GOT3 (cell line): ENCODE measurements at places on chromosomes 3 and 15.

DNA sequence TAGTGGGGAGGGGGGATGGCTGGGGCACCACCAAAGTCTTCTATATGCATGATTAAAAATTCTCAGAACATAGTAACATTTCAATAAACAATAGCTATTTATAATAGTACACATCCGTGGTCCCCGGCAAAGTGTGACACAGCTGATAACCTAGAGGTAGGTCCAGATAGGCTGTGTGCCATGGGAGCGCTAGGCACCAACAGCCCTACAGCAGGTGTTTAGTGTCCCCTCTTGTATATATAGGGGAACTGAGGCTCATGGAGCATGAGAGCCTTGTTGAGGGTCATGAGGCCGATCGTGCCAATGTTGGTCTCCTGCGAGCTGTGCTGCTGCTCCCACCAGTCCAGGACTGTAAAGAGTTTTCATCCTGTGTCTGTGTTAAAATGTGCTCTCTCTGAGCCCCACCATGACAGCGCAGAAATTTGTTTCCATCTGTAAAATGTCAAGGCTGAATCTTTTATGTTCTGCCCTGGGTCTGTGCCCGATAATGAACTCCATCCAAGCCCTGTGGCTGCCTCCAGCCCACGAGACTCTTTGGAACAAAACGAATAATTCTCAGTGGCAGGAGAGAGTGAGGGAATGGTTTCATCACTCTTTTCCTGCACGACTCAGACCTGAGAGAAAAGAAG, 14.5 kb downstream of the TMEM158 start:
- no peak for DNase-seq

GRCh38 chr15:45795440-45796069, 160.7 kb downstream of the SQOR start:
- no peak for DNase-seq

GRCh38 chr3:139288266-139288821, 55.5 kb upstream of the MRPS22 start:
- no peak for DNase-seq

GRCh38 chr15:62145015-62145735, 19.9 kb downstream of the C2CD4B start:
- no peak for DNase-seq

DNA sequence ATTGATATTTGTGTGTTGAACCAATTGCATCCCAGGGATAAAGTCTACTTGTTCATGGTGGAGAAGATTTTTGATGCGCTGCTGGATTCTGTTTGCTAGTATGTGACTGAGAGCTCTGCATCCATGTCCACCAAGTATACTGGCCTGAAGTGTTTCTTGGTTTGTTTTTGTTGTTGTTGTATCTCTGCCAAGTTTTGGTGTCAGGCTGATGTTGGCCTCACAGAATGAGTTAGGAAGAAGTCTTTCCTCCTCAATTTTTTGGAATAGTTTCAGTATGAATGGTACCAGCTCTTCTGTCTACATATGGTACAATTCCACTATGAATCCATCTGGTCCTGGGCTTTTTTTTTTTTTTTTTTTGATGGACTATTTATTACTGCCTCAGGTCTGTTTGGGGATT, 50.9 kb upstream of the OSTN start:
- DNase-seq: no peak
